ENCODE measurements at places on chromosomes 13 and 19.
A peak's percentile ranks its signal among the peaks of the same experiment; 100 is the strongest.

GRCh38 chr13:41563341-41563983, 106.1 kb downstream of the RGCC start:
- DNase-seq, result no peak

DNA sequence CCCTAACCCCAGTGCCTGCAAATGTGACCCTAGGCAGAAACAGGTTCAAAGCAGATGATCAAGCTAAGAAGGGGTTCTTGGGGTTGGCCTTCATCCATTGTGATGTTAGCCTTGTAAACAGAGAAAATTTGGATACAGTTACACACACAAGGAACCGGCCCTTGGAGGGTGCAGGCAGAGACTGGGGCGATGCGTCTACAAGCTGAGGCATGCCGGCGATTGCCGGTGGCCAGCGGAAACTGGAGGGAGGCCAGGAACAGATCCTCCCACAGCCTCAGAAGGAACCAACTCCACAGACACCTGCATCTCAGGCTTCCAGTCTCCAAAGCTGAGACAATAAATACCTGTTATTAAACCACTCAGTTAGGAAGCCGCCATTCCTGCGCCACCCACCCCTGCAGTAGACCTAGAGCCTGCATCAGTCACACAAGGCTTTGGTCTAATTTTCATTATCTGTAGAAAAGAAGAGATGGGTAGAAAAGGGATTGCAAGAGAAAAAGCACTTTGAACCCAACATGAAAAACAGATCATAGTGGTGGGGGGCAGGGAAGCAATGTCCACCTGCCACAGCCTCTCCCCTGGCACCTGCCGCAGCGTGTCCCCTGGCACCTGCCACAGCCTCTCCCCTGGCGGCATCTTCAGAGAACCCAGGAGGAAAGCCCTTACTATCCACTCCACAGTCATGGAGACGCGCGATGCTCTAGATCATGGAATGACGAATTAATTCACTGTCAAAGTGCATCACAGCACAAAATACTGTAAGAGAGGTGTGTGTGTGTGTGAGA, 119.7 kb upstream of the SOX1 start:
- DNase-seq, result peak; percentile 31

DNA sequence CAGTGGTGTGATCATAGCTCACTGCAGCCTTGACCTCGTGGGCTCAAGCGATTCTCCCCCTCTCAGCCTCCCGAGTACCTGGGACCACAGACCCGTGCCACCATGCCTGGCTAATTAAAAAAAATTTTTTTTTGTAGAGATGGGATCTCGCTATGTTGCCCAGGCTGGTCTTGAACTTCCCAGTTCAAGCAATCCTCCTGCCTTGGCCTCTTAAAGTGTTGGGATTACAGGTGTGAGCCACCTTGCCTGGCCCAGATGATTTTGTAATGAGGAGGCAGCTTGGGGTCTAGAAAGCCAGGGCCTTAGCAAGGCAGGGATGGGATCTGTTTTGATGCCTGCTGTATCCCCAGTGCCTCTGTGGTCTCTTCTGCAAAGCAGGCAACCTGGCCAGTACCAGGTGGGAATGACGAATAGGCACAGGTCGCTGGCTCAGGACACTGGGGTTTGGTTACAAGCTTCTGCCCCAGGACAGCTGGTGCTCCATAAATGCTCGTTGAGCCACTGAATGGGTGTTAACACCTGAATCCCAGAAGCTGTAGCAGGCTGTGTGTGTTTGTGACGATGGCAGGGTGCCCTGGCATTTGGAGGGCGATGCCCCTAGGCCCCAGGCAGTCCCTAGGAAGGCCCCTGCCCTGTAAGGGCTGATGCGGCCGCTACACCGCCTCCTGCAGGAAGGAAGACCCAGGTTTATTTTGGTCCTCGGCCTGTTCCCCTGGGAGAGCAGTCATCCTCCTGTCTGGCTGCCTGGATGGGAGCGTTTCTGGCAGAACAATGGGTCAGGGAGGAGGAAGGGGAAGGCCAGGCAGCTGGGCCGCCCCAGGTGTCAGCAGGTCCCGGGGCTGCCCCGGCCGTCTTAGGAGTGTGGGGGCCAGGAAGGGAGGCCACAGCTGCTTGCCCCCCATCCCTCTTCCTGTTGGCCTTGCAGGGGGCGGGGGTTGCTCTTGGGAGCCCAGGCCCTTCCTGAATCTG, 8.6 kb downstream of the TNFAIP8L1 start:
- no peak for DNase-seq

DNA sequence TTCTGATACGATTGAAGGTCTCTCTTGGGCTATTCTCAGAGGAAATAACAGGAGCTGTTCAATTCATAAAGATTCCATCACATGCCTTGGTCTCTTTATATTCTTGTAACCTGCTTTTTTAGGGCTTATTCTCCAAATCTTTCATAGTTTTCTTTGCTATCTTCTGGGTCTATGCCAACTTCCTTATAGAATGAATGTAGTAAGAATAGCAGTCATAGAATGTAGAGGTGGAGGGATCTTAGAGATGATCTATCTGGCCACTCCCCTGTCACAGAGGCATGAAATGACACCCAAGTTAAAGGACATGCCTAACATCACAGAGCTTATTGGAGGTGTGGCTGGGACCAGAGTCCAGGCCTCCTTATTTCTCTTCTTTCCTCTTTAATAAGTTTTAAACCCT, 13.2 kb downstream of the LCP1 start:
- DNase-seq, result no peak

DNA sequence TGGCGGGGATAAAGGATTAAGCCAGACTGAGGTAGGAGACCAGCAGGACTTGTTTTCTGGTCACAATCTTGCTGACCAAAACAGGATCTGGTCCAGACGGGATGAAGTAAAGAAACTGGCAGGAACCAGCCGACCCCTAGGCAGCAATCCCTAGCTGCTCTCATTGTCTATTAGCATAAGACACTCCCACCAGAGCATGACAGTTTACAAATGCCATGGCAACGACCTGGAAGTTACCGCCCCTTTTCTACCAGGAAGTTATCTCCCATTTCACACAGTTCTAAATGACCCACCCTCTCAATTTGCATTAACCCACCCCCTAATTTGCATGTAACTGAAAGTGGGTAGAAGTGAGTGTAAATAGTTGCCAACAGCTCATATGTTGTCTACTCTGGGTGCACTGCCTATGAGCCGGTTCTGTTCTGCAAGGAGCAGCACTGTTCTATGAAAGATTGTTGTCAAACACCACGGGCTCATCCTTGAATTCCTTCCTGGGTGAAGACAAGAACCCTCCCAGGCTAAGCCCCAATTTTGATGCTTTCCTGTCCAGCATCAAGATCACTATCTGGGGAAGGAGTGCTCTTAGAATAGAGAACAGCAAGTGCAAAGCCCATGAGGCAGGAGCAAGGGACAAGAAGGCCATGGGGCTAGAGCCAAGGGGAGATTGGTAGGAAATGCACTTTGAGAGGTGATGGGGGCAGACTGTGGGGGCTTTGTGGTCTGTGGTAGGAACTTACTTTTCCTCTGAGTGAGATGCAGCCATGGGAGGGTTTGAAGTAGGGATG, 13.9 kb upstream of the FBXO27 start:
- DNase-seq, result peak; percentile 72

DNA sequence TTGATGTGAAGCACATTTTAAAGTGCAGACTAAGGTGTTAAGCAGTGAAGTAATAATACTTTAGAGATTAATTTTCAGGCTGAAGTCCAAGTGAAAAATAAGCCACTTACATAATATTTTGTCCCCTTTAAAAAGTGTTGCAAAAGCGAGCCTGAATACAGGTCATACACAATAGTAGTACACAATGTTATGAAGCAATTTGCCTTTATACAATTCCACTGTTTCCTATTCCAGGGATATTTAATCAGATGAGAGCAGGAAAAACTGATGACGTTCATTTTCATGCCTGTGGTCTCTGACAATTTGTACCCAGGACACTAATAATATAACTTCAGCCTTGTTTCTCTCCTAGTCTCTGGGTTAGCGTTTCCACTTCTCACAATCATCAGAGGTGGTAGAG, 916.7 kb downstream of the PCDH9 start:
- no peak for DNase-seq

- DNase-seq, result no peak
These were observed 5.7 kb downstream of the ZNF653 start for GRCh38 chr19:11499890-11500420.

GRCh38 chr13:83980331-83980730, 98.1 kb upstream of the SLITRK1 start:
- DNase-seq, result no peak

DNA sequence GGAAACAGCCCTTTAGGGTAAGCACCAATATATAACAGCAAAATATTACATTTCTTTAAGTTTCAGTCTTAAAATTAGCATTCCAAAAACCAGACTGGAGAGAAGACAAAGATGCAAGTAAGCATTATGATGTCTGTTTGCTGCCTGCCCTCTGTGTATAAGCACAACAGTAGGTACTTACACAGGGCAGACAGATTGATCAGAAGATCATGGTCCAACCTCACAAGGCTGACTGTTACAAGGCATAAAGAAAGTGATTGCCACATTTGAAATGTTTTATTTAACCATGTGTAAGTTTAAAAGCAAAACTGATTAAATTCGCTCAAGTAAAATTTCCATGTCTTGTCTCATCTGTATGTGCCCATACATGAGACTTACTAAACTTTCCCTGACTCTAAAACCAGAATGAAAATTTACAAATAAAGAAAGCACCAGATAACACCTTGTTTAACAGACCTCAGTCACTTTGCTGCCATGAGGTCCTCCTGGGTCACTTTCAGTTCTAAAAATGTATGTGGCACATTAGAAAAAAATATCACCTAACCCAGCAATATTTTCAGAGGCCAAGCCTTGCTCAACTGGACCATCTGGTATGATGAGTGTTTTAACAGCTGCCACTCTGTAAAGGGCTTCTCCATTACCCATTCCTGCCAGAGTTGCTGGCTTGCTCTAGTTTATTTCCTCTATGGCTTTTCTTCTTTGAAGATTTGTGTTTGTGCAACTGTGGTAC, 297.0 kb downstream of the RBM26 start:
- DNase-seq, result no peak

- no peak for DNase-seq
These were observed 68.2 kb downstream of the RAP2A start for GRCh38 chr13:97502181-97502580.

- DNase-seq, result peak; percentile 41
These were observed 370.3 kb upstream of the ATXN8OS start for GRCh38 chr13:69737129-69737935.

DNA sequence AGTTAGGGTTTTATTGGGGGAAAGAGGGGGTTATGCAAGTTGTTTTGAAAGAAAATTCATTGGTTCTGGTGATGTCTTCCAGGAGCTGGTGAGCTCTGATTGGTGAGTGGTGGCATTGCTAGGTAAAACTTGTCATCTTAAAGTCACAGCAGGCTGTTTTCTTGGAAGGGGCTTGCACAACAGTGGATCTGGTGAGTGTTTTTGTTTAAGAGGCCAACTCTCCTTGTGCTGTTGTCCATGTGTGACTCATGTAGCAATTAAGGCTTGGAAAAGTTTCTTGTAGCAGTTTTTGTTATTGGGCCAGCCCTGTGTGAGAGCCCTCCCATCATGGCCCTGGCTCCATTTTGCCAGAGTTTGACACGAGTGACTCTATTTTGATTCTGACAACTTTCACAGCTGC, 109.4 kb downstream of the RFC3 start:
- no peak for DNase-seq

DNA sequence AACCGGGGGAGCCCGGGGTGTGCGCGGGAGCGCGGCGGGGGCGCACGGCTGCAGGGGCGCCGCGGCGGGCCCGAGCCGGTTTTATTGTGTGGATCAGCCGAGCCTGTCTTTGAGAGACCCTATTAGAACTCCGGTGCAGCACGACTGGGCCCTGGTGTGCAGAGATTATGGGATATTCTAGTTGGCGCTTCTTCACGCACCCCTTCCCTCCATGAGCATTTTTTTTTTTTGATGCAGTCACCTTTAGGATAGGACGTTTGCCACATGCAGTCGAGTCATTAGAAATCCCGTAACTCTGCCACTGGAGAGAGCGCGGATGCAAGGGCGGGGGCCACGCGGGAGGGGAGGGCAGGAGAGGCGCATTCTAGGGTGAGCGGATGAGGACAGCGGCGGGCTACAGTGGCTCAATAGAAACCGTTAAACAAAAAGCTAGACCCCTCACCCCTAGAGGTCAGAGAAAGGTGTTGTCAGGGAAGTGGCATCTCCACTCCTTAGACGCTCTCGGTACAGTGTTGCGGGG, 3.7 kb downstream of the FGF9 start:
- DNase-seq, result peak; percentile 76

GRCh38 chr13:36493046-36493445, 60.8 kb downstream of the CCNA1 start:
- DNase-seq, result no peak

DNA sequence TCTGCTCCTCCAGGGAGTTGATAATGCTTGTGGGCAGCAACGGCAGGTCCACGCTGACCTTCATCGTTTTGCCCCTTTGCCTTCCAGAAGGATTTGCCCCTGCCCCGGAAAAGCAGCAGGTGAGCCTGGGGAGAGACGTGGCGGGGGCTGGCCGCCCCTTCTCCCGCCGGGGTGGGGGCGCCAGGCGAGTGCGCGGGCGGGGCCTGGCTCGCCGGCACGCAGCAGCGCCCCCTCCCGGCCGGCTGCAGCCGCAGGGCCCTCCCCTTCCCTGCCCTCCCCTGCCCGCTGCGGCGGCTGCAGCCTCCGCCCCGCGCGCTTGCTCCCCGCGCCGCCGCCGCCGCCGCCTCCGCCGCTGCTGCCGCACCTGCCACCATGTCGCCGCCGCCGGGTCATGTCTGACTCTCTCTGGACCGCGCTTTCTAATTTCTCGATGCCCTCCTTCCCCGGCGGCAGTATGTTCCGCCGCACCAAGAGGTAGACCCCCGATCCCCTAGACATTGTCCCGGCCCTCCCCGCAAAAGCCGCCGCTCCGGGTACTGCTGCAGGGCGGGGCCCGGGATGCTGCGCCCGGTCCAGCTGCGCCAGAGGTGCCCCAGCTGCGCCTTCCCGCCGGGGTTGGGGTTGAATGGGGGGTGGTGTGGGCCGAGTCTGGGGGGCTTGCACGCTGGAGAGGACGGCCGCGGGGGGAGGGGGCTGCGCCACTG, at the start of gene MAST1:
Gene MAST1 (plus strand): TSS at position 334 of the 704 bp plus-strand sequence. CDS start 58 bp downstream, at position 392.
- no peak for DNase-seq

GRCh38 chr13:111853721-111854120, 213.2 kb upstream of the SOX1 start:
- DNase-seq, result peak; percentile 45

GRCh38 chr13:37944869-37945442, 75.4 kb upstream of the TRPC4 start:
- no peak for DNase-seq

- peak; percentile 21 for DNase-seq
These were observed 152.0 kb upstream of the SERP2 start for GRCh38 chr13:44221657-44222056.

DNA sequence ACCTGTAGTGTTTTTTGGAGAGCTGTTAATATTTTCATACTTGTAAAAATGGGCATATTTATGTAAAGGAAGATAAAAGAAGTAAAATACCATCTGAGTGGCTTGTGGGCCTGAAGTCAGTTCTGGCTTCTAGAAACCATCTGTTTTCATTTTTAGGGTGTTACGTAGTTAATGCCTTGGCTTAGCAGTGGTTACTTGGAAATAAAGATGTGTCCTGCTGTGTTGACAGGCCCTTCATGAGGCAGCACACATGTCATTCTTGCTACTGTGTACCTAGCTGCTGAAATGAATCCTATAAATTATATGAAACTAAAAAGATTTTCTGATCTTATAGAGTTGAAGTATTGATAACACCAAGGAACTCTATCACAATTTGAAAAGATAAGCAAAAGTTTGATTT, 16.0 kb downstream of the ILF3 start:
- no peak for DNase-seq
